ENCODE measurements at places on chromosomes 3 and 15.

DNA sequence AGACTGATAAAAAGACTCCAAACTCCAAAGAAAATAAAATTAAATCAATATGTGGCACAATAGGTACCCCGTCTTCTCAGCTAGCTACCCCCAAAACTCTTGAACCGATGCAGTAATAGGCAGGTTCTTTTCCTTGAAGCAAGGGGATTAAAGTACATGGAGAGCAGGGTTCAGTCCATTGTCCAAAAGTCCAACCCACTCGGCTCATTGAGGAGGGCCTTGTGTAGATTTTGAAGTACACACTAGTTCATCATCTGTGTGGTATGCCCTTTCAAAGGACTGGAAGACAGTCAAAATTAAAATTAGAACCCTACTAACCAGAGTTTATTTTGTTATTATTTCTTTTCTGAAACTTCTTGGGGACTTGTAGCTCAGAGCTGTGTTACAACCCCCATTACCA lies 23.3 kb downstream of the TF start:
- no peak for DNase-seq

- no peak for DNase-seq
Observed at GRCh38 chr3:109413049-109413448, 75.7 kb upstream of the DPPA4 start.

DNA sequence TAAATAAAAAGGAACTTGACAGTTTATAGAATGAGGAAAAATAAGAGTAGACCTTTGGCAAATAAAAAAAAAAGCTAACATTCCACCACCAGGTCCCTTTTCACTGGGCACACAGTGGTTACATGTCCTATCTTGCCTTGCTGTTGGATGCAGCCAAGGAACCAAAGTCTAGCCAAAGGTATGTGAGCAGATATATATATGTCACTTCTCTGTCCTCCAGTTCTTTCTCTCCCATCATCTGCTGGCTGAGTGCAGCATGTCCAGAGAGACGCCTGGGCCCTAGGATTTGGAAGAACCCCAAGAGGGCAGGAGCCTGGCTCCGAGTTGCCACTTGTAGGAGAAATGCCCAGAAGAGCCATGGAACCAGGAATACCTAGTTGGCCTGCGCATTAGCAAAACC lies 104.7 kb downstream of the SERPINI1 start:
- no peak for DNase-seq

GRCh38 chr3:197874653-197875052 lies 75.3 kb upstream of the RPL35A start:
- DNase-seq = no peak

GRCh38 chr3:140406655-140407054 lies 271.2 kb upstream of the TRIM42 start:
- no peak for DNase-seq

- DNase-seq = no peak
Observed at GRCh38 chr3:8638994-8639658, 5.5 kb downstream of the SSUH2 start.

DNA sequence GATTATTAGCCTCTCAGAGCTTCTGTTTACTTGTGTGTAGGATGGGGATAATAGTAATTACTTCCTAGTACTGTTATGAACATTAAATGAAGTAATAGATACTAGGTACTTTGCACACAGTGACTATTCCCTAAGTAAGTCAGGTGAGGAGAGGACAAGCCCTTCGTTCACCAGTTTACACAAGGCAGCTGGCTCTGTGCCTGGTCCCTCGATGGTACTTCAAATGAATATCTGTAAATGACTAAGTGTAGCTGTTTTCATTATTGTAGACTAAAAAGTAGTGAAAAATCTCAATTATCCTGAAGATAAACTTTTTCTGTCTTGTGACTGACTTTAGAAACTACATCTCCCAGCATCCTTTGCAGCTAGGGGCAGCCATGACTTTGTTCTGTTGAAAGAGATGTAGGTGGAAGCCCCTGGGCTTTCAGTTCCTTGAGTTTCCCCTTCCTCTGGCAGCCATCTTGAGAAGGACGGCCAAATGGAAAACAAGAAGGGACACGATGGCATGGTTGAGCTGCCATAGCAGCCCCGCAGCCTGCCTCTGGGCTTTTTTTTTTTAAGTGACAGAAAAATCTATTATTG lies 11.7 kb upstream of the WNT7A start:
- DNase-seq = no peak

DNA sequence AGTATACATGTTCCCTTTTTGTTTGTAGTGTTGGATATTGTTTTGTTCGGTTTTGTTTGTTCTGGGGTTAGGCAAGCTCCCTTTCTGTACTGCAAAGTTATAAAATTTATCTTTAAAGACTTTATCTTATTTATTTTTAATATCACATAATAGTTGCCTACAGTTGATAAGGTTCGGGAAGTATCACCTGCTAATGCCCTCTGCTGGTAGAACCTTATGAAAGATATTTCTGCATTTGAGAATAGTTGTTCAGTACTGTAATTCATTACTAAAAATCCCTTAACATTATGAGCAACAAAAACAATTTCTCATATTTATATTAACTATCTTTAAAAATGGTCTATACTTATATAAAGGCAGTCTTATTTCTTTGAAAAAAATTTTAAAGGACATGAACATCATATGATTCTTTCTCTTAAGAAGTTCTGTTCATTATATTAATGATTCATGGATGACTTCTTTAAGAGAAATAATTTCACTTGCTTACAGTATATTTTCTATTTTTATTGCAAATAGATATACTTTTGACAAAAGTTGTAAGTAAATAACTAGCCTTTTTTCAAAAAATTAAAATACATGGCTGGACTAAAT lies 1126.8 kb downstream of the SI start:
- DNase-seq = no peak

GRCh38 chr3:169861871-169862270 lies 7.9 kb downstream of the LRRC31 start:
- no peak for DNase-seq

DNA sequence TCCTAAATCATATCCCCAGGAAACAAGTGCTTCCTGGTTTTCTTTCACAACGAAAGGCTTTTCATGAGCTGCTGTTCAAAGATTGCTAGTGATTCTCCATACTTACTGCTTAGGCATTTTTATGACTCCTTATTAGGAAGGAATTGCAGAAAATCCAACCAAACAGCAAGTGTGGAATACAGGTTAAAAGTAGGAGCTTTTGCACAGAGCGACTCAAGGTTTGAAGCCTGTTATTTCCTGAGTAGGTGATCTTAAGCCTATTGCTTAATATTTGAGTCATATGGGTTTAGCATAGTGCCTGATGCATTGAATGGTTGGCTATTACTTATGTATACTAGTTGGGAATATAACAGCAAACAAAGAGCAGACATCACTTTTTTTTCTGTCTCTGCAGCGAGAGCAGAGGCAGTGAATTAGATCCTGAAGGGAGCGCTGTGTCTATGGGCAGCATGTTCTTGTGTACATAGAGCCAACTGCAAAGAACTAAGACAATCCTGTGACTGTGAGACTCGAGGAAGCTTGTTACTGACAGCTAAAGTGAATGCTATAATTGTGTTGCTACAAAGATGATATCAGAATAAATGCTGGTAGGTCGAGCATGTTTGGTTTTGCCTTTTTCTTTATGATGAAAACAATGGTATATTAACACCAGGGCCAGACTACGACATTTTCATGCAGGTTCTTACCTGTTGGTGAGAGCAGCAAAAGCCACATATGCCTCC lies 6.3 kb downstream of the TM4SF1 start:
- no peak for DNase-seq

DNA sequence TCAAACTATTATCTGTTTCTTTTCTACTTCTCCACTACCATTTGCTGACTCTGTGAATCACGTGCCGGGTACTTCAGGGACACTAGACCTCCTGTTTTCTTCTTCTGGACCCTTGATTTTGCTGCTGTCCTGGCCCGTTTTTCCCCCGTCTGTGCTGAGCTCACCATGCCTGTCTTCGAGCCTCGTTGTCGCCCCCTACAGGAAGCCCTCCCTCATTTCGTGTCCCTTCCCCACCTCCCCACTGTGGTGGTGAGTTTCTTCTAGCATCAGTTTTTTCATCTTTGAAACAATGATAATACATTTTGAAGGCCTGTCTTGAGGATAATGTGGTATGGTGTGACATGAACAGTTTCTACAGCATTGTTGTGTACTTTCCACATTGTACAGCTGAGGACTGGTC lies 12.8 kb downstream of the GABRG3 start:
- DNase-seq = no peak
